Esophagus squamous epithelium (tissue), 5 donors: ENCODE measurements at places on chromosomes 16 and 17.

- no peak for DNase-seq
Observed at GRCh38 chr17:11204991-11205390, 36.0 kb upstream of the SHISA6 start.

DNA sequence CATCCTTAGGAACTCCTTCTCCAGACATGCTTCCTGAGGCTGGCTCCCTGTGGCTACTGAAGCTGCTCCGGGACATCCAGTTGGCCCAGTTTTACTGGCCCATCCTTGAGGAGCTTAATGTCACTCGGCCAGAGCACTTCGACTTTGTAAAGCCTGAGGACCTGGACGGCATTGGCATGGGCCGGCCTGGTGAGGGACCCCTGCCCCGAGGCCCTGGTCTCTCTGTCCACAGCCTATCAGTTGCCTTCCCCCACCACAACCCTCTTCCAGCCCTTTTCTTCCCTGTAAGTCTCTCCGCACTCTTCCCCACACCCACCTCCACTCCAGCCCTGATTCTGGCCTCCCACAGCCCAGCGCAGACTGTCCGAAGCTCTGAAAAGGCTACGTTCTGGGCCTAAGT, 2.0 kb downstream of the TNK1 start:
- DNase-seq: no peak

DNA sequence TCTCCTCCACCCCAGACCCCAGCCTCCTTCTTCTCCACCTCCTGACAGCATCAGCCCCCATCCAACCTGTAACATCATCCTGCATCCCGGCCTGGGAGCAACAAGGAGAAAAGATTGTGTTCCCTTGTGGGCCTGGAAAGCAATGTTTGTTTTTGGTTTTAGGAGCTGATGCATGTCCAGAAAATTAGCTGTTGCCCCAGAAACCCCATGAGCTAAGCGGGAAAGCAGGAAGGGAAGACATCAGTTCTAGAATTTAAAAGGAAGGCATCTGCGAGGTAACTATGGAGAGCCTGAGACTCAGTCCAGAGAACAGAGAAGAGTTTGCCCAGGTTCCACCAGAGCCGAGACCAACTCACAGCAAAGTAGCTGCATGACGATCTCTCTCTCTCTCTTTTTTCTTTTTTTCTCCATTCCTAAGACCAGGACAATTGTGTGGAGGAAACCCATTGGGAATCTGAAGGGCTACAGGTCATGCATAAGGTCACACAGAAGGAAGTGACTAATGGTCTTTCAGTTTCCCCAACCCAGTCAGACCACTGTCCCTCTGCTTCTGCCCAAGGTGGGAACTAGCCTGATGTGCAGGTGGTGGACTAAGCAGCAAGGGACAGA, 124.4 kb downstream of the SLC39A11 start:
- no peak for DNase-seq

- DNase-seq: no peak
Observed at GRCh38 chr17:37118366-37119137, 169.8 kb downstream of the AATF start.

DNA sequence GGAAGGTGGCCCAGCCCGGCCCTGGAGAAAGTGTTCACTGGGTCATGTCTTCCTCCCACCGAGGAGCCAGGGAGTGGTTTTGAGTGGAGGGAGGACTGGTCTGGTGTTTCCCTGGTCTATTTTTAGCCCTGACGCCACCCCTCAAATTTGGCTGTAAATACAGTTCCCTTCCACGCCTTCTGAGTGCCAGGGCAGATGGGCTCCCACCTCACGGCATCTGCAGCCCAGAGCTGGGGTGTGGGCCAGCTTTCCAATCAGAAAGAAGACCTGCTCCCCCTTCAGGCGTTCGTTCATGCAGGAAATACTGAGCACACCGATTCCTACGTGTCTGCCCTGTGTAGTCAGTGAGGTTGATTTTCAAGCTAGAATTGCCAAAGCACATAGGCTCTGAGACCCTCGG, 53.7 kb downstream of the SNX20 start:
- no peak for DNase-seq

DNA sequence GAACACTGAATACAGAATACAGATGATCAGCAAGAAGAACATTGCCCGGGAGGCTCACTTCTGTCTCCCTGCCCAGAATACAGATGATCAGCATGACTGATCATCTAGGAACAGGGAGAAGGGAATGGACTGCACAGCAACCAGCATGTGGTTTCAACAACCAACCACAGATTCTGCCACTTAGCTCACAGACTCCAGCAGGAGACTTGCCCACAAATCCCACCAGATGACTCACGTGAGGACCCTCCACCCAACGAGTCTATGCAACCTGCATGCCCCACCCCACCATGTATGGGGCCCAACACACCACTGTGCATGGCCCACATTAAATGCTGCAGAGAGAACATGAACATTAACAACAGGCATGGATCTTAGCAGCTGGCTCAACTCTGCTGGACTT, 36.1 kb upstream of the ALOX12 start:
- no peak for DNase-seq

DNA sequence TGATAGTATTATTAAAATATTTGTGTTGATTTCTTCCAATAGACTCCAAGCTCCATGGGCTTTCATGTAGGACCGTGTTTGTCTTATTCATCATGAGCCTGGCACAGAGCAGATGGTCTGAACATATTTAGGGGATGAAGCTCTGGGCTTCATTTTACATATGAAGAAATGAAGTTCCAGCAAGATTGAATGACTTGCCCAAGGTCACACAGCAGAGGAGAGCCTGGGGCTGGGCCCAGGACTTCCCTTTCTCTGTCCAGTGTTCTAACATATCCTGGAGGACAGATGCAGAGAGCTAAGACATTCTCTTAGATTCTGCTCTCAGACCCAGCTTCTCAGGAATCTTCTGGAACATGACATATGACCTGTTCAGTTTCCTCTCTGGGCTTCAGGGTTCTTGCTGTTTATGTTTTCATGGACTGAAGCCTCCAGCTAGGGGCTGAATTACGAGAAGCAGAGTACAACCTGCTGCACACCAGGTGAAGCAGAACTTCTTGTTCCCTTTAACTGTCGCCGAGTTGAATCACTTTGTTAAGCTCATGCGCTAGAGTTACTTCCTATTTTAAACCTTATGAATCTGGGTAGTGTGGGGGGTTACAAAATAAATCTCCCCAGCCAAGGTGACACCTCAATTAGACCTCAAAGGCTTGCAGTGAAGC, 53.6 kb downstream of the GPRC5B start:
- no peak for DNase-seq

DNA sequence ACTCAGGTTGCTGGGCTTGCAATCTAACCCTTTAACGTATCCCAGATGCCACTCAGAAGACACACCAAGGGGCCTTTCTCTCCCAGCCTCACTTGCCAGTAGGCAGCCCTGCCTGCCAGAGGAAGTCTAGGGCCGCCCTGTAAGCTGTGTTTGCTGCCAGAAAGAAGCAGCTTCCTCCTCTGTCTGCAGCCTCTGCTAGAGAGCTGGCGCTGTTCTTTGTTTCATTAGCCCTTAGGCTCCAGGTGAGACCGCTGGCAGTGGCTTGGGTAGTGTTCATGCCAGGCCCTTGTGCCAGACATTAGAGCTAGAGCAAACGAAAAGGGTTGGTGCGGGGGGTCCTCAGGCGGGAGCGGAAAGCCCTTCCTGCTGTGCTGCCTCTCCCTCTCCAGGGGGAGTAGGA, 8.9 kb downstream of the CTRL start:
- DNase-seq: no peak

DNA sequence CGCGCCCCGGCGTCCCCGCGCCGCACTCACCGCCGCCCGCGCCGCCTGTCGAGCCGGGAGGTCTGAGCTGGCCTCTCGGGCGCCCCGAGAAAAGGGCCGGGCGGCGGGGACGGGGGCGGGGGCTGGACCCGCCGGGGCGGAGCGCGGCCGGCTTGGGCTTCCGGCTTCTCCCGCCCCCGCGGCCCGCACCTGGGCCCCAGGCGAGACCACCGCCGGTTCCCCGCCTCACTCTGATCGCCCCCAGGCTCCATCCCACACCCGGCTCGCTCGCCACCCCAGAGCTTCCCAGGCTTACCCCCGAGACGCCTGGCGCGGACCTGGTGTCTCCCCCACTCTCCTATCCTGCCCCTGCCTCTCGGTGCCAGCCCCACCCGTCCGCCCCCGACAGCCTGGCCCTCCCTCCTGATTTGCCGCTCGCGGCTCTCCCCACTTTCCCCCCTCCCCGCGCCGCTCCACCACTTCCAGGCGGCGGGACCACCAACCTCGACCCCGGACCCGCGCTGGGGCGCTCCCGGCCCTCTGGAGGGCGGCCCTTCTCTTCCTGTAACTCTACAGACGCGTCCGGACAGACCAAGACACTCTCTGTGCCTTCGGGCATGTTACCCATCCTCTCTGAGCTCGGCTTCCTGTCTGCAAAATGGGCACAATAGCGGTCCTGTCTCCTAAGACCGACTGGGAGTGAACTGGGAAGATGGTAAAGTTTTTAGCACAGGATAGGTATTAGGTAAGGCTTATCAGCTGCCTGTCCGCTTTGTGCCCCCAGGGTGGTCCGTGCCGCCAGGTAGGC, at the start of gene LITAF:
Gene LITAF, minus strand, starts transcription at position 64 of the 787 bp plus-strand sequence. CDS start 30,189 bp downstream, outside the sequence.
- no peak for DNase-seq
